NCI-H226 (cell line): ENCODE measurements at places on chromosomes 3 and 15.

DNA sequence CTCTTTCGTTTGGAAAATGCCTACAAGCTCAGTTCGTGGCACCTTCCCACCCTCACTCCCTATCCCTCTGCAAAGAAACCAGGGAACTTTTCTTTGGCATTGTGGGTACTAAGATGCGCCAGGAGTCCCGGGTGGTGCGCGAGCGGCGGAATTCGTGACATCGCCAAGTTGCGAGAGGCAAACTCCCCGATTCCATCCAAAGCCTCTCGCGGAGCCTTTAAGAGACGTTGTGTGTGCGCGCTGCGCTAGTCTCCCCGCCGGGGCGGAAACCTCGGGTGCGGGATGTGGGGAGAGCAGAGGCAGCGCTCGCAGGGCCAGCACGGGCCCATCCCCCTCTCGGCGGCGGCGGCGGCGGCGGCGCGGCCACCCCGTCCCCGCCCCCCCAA is 443 bp upstream of the NR2F2 start:
- DNase-seq: peak; percentile 87

DNA sequence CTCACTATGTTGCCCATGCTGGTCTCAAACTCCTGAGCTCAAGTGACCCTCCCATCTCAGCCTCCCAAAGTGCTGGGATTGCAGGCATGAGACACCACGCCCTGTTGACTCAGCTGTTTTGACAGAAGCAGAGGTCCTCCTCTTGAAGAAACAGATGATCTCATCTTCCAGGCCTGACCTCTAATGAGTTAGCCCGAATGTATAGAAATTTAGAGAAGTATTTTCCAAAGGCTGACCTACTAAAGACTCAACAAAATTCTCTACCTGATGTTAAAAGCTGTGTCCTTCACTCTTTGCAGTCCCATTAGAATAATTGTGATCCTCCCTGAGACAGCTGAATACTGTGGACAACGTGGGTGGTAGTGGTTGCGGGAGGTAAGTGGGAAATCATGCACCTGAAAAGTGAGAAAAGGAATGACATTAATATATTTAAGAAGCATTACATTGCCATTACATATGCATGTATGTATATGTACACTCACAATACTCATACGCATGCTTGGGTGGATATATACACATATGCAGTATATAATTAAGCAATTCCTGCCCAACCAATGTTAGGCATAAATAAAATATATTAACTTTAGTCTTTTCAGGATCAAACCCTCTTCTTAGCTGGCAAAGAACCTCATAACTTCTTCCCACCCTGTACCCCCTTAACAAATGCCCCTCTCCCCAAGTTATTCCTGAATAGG is 204.6 kb upstream of the NR2F2 start:
- DNase-seq: peak; percentile 66

GRCh38 chr3:14406766-14407165 is 4.4 kb downstream of the SLC6A6 start:
- no peak for DNase-seq

GRCh38 chr15:60842694-60843093 is 363.8 kb upstream of the ICE2 start:
- DNase-seq: no peak

GRCh38 chr3:129764090-129764489 is 129.4 kb downstream of the TMCC1 start:
- DNase-seq: no peak

GRCh38 chr3:171347301-171348039 is 112.7 kb downstream of the TNIK start:
- DNase-seq: peak; percentile 8

GRCh38 chr15:89824607-89824867 is 9.9 kb upstream of the ANPEP start:
- no peak for DNase-seq

DNA sequence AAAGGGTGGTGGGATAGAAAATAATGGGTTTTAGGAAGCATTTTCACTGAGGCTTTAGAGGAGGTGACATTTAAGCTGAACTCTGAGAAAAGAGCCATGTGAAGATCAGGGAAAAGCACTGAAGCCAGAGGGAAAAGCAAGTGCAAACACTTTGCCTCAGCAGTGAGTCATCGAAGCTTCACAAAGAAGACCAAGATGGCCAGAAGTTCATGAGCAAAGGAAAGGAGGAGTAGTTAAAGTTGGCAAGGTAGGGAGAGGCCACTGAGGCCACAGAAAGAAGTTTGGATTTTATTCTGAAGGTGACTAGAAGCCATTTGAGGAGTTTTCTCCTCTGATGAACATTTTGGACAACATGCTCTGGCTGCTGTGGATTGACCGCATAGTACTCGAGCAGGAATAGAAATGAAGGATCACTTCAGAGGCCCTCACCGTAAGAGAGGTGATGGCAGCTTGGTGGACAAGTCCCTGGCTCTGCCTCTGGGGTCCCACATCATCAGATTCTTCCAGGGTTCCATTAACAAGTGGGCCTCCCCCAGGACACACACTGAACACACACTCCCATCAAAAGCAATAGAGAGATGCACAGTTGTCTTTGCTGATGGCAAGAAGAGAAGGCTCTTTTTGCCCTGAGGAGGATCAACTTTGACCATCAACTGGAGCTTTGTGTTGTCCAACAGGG is 75.5 kb downstream of the TOP2B start:
- DNase-seq: no peak

DNA sequence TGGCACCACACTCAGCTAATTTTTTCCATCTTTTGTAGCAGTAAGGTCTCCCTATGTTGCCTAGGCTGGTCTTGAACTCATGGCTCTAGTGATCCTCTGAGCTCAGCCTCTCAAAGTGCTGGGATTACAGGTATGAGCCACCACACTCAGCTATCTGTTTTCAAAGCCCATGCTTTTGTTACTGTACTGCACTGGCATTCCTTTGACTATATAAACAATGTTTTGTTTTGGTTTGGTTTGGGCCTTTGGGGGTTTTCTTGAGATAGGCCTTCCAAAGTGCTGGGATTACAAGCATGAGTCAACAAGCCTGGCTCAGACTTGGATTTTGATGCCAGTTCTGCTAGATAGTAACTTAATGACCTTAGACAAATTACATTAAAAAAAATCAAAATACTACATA is 89.7 kb upstream of the GK5 start:
- peak; percentile 88 for DNase-seq

GRCh38 chr3:14467814-14468620 is 65.6 kb downstream of the SLC6A6 start:
- DNase-seq: no peak

- DNase-seq: no peak
These were observed 788.2 kb upstream of the ALCAM start for GRCh38 chr3:104578558-104578957.

DNA sequence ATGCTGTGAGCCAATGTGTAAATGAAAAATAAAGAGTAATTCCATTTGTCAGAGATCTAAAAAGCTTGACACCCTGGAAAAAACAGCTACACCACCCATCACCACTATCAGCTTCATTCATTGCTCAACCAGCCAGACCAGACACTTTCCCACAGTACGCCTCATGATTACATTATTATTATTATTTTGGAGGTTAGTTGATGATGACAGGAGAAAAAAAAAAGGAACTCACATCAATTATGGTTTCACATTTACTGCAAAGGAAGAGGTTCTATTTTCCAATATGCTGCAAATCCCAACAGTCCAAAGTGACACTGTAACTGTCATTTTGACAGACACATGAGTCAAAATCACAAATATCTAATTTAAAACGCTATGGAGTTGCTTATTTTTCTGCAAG is 134.7 kb upstream of the TSC22D2 start:
- no peak for DNase-seq

DNA sequence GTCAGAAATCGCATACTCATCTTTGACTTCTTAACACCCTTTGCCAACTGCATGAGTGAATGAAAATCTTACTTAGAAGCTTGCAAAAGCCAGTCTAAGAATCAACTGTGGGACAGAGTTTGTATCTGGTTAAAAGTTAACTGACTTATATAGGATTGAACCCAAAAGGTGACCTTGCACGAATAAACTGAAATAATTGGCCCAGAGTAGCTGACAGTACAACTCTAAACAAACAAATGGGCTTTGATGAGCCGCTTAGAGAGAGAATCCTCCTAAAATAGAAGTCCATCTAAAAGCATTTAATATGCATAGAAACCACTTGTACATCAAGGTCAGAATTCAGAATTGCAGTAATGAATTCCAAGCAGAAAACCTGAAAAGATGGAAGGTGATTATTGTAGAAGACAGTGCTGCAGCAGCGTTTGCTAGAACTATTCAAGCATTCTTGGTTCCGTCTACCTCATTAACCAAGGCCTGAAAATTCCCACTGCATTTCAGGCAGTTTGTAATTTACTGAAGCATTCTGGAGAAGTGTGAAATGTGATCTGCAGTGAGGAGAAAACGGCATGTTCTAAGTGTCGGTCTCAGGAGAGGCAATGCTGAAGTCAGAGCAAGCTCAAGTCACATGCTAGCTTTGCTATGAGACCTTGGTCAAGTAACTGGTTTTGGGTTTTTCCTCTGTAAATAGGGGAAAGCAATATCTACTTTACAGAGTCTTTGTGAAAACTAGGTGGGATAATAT is 103.7 kb downstream of the CADPS start:
- DNase-seq: no peak

DNA sequence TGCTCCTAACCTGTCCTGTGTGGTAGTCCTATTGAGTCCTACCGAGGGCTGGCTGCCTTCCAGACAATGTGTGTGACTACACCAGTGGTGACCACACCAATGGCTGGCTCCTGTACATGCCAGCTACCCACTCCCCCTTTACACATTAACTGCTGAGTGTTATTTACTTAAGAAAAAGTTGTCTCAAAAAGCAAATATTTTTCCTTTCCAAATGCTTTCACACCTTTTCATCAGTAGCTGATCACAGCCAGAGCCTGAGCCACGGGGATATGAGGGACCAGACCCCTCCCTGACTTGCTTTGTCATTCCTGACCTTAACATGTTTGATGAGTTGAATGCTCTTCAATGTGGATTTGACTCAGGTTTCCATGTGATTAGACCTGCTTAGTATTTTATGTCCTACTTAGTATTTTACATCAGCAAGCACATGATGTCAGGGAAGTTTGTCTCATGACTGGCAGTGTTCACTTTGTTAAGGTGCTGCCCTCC is 29.6 kb upstream of the GREM1 start:
- DNase-seq: no peak

GRCh38 chr15:99170476-99171065 is 65.7 kb downstream of the SYNM start:
- no peak for DNase-seq

DNA sequence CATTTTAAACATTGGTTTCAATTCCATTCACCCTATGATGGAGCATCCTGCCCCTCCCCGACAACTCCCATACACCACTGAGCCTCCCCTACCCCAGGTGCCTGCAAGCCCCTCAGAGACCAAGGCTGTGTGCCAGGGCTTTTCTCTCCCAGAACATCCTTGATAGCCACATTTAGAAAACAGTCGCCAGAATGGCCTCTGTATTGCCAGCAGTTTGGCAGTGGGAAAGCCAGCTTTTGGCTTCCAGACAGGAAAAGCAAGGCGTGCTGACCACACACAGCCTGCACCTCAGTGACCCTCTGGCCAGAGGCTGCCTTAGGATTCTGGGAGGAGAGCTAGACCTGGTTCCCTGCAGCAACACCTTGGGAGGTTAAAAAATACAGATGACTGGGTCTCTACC is 18.2 kb upstream of the HRH1 start:
- peak; percentile 45 for DNase-seq

DNA sequence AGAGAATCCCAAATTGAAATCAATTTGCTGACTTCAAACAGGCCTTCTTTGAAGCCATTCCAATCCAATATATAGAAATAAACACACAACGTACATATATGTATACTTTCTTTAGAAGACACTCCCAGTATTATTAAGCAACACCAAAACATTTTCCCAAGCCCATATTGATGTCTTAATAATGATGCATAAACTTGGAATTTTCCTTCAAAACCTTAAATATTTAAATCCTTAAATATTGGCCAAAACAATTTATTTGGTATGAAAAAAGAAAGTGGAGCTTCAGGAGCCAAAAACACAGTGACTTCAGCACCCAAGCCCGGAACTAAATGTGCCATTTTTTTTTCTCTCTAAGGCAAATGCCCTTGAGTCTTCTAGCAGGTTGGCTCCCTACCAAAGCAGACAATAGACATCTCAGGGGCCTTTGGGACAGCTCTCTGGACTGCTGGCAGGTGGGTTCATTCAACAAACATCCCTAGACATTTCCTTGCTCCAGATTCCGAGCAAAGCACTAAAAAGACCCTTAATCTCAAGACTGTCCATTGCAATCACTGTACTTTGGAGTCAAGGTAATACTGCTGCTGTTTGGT is 384.7 kb downstream of the NTRK3 start:
- no peak for DNase-seq

DNA sequence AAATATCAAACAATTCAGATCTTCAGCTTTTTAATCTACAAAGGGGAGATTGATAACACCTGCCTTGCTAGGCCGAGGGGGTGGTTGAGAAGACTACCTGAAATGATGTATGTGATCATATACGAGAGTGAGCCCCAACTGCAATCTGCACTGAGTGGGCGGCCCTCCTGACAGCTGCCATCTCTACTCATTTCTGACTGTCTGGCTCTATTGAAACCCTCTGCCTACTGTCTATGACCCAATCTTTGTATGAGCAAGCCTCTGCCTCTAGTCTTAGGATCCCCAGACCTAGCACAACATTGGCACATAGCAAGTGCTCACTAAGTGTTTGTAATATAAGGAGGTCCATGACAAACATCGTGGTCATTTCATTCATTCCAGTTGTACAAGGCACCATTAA is 144.4 kb upstream of the NR2F2 start:
- no peak for DNase-seq

DNA sequence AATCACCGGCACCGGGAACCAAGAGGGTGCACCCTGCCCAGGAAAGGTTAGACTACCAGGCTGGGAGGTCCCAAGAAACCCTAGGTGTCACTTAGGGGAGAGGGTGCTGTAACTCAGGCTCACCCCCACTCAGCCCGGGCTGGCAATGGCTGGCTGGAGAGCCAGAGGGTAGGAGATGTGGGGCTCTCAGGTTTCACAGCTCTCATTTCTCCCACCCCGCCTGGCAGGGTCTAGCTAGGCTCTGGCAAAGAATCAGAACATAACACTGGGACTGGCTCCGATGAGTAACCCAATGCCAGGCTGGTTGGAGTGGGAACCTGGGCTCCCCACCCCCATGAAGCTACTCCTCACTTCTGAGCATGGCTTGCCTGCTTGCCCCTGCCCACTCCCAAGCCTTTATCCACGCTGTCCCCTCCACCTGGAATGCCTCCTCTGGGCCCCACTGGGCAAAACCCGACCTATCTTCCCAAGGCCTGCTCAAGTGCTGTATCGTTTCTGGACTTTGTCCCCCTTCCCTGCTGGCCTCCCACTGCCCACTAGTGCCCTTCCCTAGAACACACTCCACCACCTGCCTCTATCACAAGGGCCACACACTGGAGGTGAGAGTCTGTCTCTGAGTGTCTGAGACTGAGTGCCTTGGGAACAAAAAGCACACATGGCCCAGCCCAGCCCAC is 2.0 kb downstream of the CIB2 start:
- DNase-seq: peak; percentile 34

- DNase-seq: peak; percentile 68
These were observed at the start of gene CSK for GRCh38 chr15:74781431-74782258. TSS of gene CSK (plus strand) at chr15:74782080. CDS start at chr15:74798298, 16,218 bp downstream.

DNA sequence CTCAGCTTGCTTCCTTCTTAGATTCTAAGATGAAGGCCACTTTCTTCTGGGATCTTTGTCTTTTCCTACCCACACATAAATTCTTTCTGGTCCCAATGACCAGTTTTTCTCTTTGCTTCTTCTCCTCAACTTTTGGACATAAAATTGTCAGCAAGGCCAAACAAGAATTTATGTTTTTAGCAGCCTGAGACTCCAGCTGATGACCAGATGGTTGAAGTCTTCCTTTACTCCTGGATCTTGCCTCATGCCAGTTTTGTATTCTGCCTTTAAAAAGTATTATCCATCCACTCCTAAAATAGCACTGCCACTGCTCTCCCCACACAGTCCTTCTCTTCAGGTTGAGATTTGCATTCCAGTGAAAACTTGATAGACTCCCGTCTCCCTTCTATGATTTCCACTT is 236.0 kb downstream of the VPS13C start:
- no peak for DNase-seq
